ENCODE measurements at places on chromosomes 16 and 17. TPM values are rescaled to one million over a fixed set of nuclear protein-coding genes. Genes with fewer than 3 reads are reported as not detected.

Gene NOG
- polyA plus RNA-seq: 0.34 TPM

Gene GPR179
- polyA plus RNA-seq: not detected

- H3K36me3 ChIP-seq: no peaks in the 10 kb centered on the region
- H3K27me3 ChIP-seq: no peaks in the 10 kb centered on the region
- no peak overlapping the region for H3K4me3 ChIP-seq
- H3K4me1 ChIP-seq: peaks cover 3% of the 10 kb centered on the region
These were observed 13.3 kb downstream of the GPT2 start for GRCh38 chr16:46897471-46897870.

GRCh38 chr16:16120044-16120381, 103.3 kb downstream of the ABCC6 start:
- H3K36me3 ChIP-seq: peaks cover 21% of the 10 kb centered on the region
- no peaks in the 10 kb centered on the region for H3K27me3 ChIP-seq
- H3K27ac ChIP-seq: peak overlapping the region; percentile 59

DNA sequence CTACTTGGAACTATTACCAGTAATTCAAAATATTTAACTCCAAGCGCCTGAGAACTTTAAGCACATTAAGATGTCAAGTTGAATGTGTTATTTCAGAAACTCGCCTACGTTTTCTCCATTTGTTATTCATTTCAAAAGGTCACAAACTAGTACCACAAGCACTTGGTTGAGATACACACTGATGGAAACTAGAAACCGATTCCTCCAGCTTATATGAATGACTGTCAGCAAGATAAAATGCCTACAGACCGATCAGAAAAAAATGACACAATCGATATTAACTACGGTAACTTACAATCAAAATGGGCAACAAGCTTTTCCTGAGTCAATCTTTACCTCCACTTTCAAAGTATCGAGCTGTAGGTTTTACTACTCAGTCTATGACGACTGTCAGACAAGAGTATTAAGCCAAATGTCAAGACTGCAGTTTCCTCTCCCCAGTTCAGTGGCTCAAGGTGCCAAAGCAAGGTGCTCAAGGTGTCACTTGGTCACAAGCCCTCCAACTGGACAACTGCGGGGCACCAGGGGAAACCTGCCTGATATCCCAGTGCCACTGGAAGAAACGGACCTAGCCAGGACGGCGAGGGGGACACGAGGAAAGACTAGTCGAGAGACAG, 678 bp downstream of the SRP68 start:
- H3K27ac ChIP-seq: no peak overlapping the region
- H3K36me3 ChIP-seq: peaks cover 10% of the 10 kb centered on the region
- no peak for DNase-seq
- H3K27me3 ChIP-seq: peaks cover 21% of the 10 kb centered on the region

Gene CCDC200
- not detected for polyA plus RNA-seq

- H3K27ac ChIP-seq: no peak overlapping the region
- H3K27me3 ChIP-seq: no peaks in the 10 kb centered on the region
- peak overlapping the region; percentile 31 for H3K4me3 ChIP-seq
- DNase-seq: no peak
- peaks cover 8% of the 10 kb centered on the region for H3K4me1 ChIP-seq
These were observed 773 bp upstream of the NETO2 start for GRCh38 chr16:47144559-47144877.

Gene OTOP2
- not detected for polyA plus RNA-seq

DNA sequence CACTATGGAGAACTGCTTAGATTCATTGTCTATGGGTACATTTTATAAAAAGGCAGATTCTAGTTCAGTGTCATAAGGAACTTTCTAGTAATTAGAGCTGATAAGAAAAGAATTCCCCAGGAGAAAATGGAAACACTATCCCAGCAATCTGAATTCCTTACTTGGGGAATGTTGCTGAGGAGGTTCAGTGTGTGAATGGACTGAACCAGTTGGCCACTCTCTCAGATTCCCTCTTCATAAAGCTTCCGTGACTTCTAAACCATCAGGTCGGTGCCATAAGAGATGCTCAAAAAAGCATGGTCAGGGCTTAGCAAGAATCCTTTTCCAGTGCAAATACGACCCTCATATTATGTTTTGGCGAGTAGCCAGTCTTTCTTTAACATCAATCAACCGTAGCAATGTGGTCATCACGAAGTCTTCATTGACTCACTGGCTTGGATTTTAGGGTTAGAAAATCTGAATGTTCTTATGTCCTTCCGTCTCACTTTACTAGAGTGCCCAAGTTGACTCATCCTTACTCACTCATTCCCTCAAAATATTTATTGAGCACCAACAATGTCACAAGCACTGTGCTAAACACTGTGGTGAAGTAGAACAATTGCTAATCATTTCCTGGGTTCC, 102.7 kb upstream of the HLF start:
- no peaks in the 10 kb centered on the region for H3K36me3 ChIP-seq
- no peaks in the 10 kb centered on the region for H3K27me3 ChIP-seq
- H3K27ac ChIP-seq: no peak overlapping the region
- no peak for DNase-seq
- H3K4me3 ChIP-seq: no peak overlapping the region

Gene TMEM107
- polyA plus RNA-seq: 24.6 TPM

- no peaks in the 10 kb centered on the region for H3K27me3 ChIP-seq
- H3K36me3 ChIP-seq: no peaks in the 10 kb centered on the region
- no peaks in the 10 kb centered on the region for H3K4me1 ChIP-seq
- no peak overlapping the region for H3K27ac ChIP-seq
These were observed 484.2 kb downstream of the HS3ST4 start for GRCh38 chr16:26175944-26176343.

Gene KRTAP4-4
- polyA plus RNA-seq: not detected

Gene TNK1
- polyA plus RNA-seq: 7.6 TPM

DNA sequence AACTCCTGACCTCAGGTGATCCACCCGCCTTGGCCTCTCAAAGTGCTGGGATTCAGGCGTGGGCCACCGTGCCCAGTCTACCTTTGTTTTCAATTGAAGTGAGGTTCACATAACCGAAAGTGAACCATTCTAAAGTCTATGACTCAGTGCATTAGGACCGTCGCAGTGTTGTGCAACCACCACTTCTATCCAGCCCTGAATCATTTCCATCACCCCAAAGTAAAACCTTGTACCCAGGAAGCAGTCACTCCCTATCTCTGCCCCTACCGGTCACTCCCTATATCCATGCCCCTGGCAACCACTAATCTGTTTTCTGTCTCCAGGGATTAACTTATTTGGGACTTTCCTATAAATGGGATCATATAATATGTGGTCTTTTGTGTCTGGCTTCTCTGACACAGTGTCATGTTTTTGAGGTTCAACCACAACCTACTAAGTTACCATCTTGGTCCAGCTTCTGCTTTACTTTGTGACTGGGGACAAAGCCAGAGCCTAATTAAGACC, 28.3 kb upstream of the CDC42EP4 start:
- H3K4me3 ChIP-seq: no peak overlapping the region
- H3K4me1 ChIP-seq: peaks cover 10% of the 10 kb centered on the region
- no peak overlapping the region for H3K27ac ChIP-seq
- DNase-seq: no peak
- H3K36me3 ChIP-seq: no peaks in the 10 kb centered on the region

DNA sequence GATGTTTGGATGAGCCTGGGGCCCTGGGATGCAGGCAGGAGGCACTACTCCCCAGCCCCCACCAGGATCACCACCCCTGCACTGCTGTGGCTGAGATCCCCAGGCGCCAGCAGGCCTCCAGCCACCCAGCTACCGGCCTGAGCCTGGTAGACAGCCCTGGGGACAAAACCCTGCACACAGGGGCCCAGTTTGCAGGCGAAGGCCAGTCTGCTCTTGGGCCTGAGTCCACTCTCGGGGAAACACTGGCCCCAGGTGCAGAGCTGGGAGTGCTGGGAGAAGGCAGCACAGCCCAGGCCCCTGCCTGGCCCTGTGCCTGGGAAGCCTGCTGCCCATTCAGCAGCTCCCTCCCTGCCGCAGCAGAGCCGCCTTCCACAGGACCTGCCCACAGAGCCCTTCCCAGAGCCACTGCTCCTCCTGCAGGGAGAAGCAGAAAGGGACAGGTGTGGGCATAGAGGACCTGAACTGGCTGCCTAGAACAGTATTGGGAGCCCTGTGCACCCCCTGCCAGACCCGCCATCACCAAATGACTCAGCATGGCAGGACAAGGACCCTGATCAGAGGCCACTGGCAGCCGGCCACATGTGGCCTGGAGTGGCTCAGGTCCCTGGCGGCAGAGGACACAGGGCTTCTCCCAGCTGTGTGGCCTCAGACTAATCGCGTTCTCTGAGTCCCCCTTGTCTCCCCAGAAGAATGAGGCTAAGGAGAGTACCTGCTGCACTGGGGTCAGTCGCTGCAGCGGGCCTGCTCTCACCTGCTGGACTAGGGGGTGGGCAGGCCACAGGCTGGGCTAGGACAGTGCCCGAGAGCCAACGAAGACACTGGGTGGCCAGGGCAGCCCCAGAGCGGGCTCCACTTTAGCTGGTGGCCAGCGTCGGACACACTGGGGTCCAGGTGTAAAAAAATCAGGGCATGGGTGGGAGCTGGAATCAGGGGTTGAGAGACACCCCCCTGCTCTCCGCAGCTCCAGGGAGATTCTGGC, 10.7 kb downstream of the MSRB1 start:
- no peak overlapping the region for H3K27ac ChIP-seq
- no peaks in the 10 kb centered on the region for H3K27me3 ChIP-seq
- no peaks in the 10 kb centered on the region for H3K36me3 ChIP-seq
- no peaks in the 10 kb centered on the region for H3K4me1 ChIP-seq

- no peak overlapping the region for H3K27ac ChIP-seq
- no peaks in the 10 kb centered on the region for H3K27me3 ChIP-seq
- H3K36me3 ChIP-seq: no peaks in the 10 kb centered on the region
- H3K4me3 ChIP-seq: no peak overlapping the region
- no peak for DNase-seq
These were observed 37.3 kb downstream of the SPOP start for GRCh38 chr17:49640556-49640955.

Gene CD300E
- polyA plus RNA-seq: 0.39 TPM

GRCh38 chr17:47727704-47728036, 5.4 kb upstream of the TBX21 start:
- H3K4me3 ChIP-seq: no peak overlapping the region
- peaks cover 5% of the 10 kb centered on the region for H3K27me3 ChIP-seq
- no peak for DNase-seq
- H3K36me3 ChIP-seq: no peaks in the 10 kb centered on the region
- H3K27ac ChIP-seq: no peak overlapping the region
- H3K4me1 ChIP-seq: no peaks in the 10 kb centered on the region

DNA sequence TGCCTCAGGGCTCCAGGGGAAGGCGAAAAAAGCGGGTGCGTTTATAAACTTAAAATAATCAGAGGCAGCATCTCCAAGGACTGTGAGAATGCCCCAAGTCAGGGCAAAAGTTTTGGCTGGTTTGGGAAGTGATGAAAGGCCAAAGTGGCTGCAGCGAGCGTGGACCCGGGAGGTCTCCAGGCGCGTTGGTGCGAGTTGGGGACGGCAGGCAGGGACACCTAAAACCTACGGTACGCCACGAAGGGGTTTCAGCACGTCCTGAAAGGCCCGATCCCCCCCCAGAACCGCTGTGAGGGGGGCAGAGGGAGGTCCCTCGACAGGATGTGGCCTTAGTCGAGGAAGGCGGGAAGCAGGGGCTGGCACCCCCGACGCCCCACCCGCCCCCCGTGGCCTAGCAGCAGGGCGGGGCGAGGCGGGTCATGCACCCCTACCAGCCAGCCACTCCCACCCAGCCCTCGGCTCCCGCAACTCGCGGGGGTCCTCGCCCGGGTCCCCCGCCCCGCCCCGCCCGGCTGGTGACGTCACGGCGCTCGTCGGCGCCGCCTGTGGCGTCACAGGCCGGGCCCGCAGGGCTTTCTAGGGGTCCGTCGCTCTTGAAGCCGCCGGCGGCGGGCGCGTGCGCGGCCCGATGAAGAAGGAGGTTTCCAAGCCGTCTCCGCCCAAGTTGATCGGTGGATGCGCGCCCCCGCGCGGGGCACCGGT, at the start of gene MYCBPAP:
TSS of gene MYCBPAP (plus strand) at position 569 of the 702 bp plus-strand sequence. CDS start 236 bp downstream, outside the sequence.
- no peaks in the 10 kb centered on the region for H3K27me3 ChIP-seq
- no peaks in the 10 kb centered on the region for H3K36me3 ChIP-seq
- peak within 1 kb of the TSS; percentile 61 for H3K4me3 ChIP-seq
- no peaks in the 10 kb centered on the region for H3K4me1 ChIP-seq

- DNase-seq: no peak
- H3K27me3 ChIP-seq: no peaks in the 10 kb centered on the region
- H3K36me3 ChIP-seq: no peaks in the 10 kb centered on the region
- no peaks in the 10 kb centered on the region for H3K4me1 ChIP-seq
- no peak overlapping the region for H3K27ac ChIP-seq
- H3K4me3 ChIP-seq: no peak overlapping the region
These were observed 471.9 kb downstream of the HS3ST3B1 start for GRCh38 chr17:14772776-14773175.

- H3K4me3 ChIP-seq: no peak overlapping the region
- no peak for DNase-seq
- no peaks in the 10 kb centered on the region for H3K4me1 ChIP-seq
- no peaks in the 10 kb centered on the region for H3K27me3 ChIP-seq
- no peak overlapping the region for H3K27ac ChIP-seq
- no peaks in the 10 kb centered on the region for H3K36me3 ChIP-seq
These were observed 9.8 kb downstream of the SLC4A1 start for GRCh38 chr17:44257815-44258760.

DNA sequence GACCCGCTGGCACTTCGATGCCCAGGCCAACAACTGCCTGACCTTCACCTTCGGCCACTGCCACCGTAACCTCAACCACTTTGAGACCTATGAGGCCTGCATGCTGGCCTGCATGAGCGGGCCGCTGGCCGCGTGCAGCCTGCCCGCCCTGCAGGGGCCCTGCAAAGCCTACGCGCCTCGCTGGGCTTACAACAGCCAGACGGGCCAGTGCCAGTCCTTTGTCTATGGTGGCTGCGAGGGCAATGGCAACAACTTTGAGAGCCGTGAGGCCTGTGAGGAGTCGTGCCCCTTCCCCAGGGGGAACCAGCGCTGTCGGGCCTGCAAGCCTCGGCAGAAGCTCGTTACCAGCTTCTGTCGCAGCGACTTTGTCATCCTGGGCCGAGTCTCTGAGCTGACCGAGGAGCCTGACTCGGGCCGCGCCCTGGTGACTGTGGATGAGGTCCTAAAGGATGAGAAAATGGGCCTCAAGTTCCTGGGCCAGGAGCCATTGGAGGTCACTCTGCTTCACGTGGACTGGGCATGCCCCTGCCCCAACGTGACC, 5.0 kb downstream of the WFIKKN2 start:
- H3K4me1 ChIP-seq: no peaks in the 10 kb centered on the region
- H3K36me3 ChIP-seq: no peaks in the 10 kb centered on the region
- no peak overlapping the region for H3K4me3 ChIP-seq
- DNase-seq: no peak
- no peaks in the 10 kb centered on the region for H3K27me3 ChIP-seq

Gene PARN
- 17.3 TPM for polyA plus RNA-seq

Gene TOP2A
- polyA plus RNA-seq: 0.82 TPM

Gene MYH3
- 2.5 TPM for polyA plus RNA-seq
